ENCODE measurements at places on chromosomes 12 and 14.

DNA sequence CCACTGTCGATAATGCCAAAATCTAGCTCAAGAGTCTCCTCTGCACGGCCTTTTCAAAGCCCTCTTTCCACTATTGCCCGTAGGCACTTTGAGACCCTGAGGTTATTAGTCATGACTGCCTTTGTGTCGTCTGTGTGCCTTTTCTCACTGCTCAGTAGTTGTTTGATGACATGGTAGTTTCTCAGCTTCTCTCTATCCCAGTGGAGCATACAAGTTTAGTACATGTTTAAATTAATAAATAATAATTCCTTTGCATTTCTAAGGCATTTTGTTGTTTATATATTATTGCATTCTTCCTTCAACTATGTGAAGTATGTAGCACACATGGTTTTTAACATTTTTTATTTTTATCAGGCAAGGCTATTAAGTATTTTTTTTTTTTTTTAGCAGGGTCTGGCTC is 458.1 kb downstream of the PCNX1 start:
- no peak for DNase-seq

DNA sequence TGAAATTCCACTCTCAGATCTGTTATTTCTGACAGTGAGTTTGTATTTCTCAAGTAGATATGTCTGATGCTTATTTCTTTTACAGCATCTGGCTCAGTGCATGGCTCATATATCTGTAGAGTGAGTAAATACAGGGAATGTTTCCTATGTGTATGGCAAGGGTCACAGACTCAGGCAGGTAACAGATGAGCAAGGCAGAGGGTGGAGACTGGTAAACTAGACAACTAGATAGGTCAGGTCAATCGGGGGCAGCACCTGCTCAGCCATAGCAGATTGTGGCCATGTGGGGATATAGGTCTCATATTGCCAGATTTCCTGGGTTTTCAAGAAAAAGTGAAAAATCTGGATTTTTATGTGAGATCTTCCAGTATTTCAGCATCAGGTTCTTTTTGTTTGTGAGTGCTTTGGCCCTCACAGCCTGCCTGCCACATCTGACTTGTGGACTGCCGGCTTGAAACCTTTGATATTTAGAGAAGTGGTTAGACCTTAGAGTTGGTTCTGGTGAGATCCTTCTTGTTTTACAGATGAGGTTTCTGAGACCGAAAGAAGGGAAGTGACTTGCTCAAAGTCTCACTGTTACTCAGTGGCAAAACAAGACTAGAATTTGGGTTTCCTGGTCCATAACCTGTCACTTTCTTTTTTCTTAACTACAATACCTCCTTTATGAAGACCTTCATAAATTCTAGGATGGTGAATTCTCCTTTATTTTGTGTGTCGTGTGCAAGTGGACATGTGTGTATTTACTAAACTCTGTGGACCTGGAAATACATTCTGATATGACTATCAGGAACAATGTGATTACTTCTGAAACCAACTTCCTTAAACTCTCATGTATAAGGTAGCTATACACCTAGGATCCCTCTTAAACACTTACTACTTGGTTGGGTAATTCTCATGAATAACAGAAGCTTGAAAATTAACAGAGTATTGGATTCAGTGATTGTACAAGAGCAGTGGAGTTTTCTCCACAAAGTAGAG is 34.4 kb downstream of the PROX2 start:
- DNase-seq, result no peak

GRCh38 chr14:34365309-34365915 is 96.6 kb downstream of the SPTSSA start:
- DNase-seq, result no peak

GRCh38 chr14:73749706-73750530 is 35.7 kb upstream of the PNMA1 start:
- DNase-seq, result no peak

DNA sequence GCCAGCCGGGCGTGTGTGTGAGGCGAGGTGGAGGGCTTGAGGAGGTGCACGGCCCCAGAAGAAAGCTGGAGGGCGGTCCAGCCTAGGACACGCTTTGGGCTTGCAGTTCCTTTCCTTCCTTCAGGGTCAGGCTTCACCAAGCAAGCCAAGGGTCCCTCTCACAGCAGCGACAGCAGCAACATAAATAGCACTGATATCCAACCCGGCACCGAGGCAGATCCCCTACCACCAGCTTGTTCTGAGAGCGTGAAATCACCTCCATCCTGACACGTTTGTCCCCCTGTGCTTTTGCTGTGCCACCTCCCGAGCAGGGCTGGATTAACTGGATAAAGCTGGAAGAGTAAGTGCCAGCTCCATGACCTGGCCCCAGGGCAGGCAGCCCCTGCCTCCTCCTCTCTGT is 251.4 kb downstream of the CACNA1C start:
- no peak for DNase-seq

DNA sequence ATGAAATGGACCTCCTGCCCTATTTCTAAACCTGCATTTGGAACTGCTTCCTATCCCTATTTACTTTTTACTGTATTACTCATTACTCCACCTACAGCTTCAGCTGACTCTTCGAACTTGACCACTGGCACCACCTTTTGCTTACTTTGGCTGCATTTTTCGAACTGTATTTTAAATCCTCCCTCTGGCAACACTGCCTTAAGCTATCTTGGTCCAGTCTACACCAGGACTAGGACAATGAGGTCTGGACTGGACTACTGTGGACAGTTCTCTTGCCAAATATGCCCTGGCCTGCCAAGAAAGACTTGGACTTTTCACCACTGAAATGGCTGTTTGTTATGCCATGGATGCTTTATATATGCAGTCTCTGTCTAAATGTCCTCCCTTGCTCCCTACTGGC is 328.1 kb downstream of the BTG1 start:
- no peak for DNase-seq

- no peak for DNase-seq
Measured at GRCh38 chr12:2845280-2845679, 10.4 kb upstream of the NRIP2 start.

GRCh38 chr14:48842785-48843184 is 743.4 kb downstream of the RPS29 start:
- DNase-seq, result no peak

Data from stimulated activated CD8-positive, alpha-beta memory T cell treated with anti-CD3 and anti-CD28 coated beads, Interleukin-4, amount 100 ng/mL, for 24 hours (primary cell).